Stimulated activated CD4-positive, alpha-beta T cell treated with anti-CD3 and anti-CD28 coated beads, Interleukin-4, amount 100 ng/mL, for 1 hour (primary cell): ENCODE measurements at places on chromosomes 11 and 22.
A peak's percentile ranks its signal among the peaks of the same experiment; 100 is the strongest.

DNA sequence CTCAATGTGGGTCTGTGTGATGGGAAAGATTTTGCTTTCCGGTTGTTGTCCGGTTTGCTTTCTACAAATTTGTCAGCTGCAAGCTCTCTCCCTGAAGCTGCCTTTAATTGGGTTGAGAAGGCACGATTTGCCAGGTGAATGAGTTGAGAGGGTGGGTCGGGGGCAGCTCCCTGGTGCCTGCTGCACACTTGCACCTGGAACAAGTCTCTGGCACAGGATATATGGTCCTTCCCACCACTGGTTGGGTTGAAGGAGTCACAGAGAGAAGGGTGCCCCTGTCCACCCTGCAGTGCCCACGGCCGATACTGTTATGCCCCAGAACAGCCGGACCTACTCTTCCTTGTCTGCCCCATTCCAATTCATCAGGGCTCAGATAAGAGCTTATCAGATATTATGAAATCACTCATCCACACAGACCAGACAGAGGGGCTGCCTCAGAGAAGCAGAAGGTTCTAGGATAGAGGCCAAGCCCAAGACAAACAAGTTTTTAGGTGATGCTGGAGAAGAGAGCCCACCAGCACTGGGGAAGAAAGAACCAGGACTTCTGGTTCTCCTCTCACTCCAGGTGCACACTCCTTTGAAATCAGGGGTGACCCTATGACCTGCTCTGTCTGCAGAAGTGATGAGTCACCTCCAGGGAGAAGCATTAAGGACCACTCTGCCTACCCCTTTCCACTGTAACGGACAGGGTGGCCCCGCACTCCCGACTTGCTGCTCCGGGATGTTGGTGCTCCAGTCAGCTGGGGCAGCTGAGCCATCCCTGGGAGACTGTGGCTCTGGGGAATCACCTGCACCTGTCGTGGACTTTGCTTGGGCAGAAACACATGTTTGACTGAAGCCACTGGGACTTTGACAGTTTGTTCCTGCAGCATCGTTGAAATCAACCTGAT lies 45.3 kb downstream of the RTL6 start:
- no peak for DNase-seq

DNA sequence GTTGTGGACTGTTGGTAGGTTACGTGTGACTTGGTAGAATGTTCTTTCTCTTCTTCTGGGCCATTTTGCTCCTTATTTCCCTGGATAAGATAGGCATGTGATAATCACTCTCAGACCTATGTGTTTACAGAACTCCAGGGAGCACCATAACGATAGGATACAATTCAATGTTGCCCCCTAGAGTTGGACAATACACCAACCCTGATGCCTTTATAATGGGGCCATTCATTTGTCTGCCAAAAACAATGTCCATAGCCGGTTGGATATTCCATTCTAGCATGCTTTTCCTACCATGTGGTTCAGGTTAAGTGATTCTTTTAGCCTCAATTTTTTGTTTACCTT lies 60.5 kb downstream of the APIP start:
- DNase-seq = no peak

- no peak for DNase-seq
Measured at GRCh38 chr22:27063841-27064240, 406.5 kb downstream of the MIAT start.

GRCh38 chr11:19160847-19161246 lies 40.9 kb downstream of the CSRP3 start:
- DNase-seq = no peak

DNA sequence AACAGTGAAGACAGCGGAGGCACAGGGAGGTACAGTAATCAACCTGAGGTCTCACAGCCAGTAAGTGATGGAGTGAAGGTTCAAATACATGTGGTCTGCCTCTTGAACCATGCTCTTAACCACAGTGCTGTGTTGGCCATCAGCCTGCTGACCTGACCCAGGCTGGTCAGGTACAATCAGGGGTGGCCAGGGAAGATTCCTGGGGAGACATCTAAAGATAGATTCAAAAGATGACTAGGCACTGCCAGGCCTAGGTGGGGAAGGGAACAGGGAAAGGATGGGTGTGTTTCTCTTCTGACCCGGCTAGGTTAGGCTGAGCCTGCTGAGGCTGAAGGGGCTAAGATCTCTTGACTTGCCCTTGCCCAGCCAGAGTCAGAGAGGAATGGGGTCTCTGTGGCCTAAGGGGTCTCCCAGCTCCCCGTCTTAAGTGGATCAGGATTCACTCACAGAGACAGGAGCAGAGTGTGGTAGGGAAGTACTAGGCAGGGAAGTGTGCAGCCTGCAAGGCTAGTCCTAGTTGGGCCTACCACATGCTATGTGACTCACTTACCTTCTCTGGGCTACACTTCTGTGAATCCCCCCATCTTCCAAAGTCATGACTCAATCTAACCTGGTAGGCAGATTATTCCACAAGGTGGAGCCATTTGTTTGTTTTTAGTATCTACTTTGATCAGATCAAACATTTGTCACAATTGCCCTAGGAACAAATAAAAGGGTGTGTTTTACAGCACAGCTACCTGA lies 10.4 kb upstream of the SREBF2 start:
- DNase-seq = peak; percentile 29

DNA sequence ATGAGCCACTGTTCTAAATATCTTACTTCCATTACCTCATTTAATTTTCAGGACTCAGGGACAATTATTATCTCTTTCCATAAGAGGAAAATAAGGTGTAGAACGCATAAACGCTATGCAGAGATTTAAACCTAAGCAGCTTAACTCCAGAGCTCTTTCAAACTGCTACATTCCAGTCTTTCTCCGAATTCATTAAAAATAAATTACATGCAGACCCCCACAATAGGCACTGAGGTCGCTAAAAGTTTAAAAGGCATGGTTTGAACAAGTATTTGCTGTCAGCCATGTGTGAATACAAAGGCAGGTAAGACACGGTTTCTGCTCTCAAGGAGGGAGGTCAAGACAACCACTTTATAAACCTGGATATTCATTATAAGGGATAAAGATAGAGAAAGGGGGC lies 983 bp downstream of the NARS2 start:
- DNase-seq = no peak

GRCh38 chr22:42412744-42413333 lies 19.4 kb downstream of the NFAM1 start:
- no peak for DNase-seq

DNA sequence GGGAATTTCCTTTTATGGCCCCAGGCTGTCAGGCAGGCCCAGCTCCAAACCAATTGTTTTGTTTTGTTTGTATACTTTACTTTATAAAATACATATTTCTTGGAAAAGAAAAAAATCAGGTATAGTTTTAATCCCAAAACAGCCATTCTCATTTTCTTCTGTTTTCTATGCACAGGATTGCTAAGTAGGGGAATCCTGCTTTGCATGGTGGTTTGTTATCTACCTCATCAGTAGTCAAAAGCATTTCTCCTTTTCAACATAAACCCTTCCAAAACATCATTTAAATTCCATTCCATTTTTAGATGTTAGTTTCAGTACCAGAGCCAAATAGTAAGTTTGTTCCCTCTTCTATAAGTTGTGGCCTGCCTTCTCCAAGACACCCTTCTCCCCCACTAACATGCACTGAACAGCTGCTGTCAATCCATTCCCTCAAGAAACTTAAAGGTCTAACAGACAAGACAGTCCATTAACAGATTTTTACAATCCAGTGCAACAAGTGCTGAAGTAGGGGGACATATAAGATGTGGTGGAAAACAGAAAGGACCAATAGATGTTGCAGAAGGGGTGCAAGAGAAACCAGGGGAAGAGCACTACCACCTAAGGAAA lies 3.7 kb downstream of the ILK start:
- DNase-seq = no peak

- no peak for DNase-seq
Measured at GRCh38 chr11:5736396-5736795, at the start of gene OR56B1. OR56B1 (plus strand) TSS chr11:5736448; CDS start chr11:5736517, 69 bp downstream.

GRCh38 chr22:50264104-50264745 lies 2.7 kb upstream of the MAPK12 start:
- no peak for DNase-seq

DNA sequence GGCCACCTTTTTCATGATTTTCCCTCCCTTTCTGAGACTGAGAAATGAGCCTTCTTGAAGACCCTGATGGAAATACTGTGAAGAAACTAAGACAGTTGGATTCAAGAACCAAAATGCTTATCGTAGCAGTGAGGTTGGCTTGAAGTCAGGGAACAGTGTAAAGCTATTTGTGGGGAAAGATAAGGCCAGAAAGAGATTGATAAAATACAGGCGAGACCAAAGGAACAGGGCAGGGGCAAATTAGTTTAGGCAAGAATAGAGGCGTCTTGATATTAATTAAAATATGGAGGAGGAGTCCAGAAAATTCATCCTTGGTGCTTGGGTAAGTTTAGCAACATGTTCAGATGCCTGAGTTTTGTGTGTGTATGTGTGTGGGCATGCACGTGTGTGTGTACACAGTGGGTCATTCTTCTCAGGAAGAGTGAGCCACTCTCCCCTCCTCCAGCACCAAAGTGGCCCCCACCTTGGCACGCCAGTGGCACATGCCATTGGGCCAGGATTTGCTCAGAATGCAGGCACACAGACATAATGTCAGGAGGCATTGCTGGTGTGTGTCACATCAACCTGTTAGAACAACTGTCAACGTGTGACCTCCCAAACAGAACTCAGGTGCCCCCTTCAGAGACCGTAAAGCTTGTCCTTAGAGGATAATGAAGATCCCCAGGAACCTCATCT lies 3.9 kb upstream of the EHF start:
- DNase-seq = no peak

DNA sequence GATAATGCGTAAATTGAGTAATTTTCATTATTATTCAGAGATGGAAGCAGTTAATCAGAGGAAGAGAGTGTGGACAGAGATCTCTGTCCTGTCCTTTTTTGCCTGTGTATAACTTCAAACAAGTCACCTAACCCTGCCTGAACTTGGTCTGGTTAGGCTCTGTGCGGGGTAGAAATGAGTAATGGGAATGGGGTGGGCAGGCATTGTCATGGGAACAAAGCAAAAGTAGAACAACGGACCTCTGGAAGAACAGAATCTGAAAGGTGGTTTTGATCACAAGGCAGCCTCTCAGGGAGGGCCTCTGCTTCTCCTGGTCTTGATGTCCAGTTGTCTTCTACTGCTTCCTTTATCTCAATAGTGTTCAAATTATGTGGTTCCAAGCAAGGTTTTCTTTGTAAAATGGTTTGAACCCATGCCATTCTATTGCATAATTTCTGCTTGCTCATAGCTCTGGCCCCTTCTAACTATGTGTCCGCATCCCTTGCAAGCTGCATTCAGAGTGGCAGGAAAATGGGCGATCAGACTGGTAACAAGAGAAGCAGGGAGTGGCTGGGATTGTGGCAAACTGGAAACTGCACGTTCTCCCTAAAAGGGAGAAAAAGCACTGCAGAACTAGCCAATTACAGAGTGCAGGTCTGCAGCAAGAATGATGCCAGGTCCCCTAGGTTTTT lies 76.1 kb downstream of the PRR5L start:
- no peak for DNase-seq

GRCh38 chr11:19403196-19403895 lies 162.6 kb upstream of the E2F8 start:
- DNase-seq = no peak

- DNase-seq = no peak
Measured at GRCh38 chr22:30868663-30869385, 99.8 kb downstream of the MORC2 start.

DNA sequence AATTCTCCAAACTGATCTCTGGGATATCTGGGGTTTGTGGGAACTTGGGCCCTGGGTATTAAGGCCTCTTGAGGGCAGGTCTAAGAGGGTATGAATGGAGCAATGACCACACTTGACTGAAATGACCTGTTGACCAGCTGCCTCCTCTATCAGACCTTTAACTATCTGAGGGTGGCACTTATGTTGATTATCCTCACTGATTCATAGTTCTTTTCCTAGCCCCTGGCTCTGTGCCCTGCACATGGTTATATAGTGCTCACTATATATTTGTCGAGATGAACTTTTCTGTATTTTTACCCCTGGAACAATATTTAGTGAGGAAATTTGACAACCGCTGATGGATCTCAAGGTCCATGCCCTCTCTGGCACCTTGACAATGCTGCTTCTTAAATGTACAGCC lies 305.5 kb upstream of the PLET1 start:
- DNase-seq = no peak

- DNase-seq = no peak
Measured at GRCh38 chr11:35021589-35021988, 105.2 kb downstream of the PDHX start.

DNA sequence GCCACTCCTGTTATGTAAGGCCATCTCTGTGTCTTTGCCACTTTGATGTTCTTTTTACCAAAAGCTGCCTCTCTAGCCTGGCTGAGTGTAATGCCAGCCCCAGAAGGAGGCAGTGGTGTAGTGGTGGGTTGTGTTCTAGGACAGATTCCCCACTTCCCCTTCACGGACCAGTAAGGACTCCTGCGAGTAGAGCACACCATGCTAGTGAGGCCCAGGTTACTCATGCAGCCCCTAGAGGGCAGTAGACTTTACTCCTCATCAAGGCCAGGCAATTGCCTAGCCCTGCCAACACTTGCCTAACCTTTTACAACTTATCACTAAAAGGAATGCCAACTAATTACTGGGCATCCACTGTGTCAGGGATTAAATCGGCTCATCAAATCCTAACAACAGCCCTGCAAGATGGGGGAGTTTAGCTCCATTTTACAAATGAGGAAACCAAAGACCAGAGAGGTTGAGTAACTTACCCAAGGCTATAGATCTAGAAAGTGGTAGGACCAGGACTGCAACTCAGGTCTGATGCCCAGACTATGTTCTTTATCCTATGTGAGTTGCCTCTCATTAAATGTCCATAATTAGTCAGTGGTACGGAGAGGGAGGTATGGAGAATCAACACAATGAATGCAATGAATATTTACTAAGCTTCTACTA lies 75.3 kb downstream of the APIP start:
- peak; percentile 3 for DNase-seq

DNA sequence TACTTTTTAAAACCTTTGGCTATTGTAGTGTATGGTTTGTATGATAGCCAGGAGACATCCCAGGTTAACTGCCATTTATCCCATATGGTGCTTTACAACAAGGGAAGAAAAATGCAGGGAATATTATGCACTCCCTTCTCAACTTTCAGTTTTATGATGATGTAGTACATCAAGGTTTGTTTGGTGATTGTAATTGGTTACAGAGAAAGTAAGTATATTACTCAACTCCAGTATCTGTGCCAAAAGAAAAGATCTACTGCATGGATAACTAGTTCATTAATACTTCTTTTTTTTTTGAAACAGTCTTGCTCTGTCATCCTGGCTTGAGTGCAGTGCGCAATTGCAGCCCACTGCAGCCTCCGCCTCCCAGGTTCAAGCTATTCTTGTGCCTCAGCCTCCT lies 65.3 kb downstream of the BCL2L13 start:
- DNase-seq = no peak

- DNase-seq = no peak
Measured at GRCh38 chr22:21012446-21013407, 2.2 kb upstream of the P2RX6 start.

GRCh38 chr22:38657045-38657909 lies 839 bp downstream of the CBY1 start:
- DNase-seq = peak; percentile 22

DNA sequence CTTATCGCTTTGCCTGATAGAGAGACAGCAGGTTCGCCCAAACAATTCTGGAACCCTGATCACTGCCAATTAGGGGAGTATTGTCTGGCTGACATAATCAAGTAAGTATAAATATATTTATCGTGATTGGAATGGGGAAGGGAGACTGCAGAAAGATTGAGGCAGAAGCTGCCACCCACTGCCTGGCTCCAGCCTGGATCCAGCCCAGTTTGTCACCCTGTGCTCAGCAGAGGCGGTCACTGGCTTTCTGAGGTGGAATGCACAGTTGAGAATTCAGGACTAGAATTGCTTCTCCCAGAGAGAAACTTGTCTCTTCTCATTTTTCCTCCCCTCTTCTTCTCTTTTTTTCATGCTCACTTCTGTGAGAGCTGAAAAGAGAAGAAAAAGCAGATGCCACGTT lies 25.9 kb downstream of the GRAP2 start:
- no peak for DNase-seq
